ENCODE measurements at places on chromosomes 4 and X.

- DNase-seq = no peak
These were observed 16.9 kb downstream of the SSX5 start for GRCh38 chrX:48179691-48180090.

- DNase-seq = no peak
These were observed 10.5 kb downstream of the PTTG2 start for GRCh38 chr4:37970702-37971101.

DNA sequence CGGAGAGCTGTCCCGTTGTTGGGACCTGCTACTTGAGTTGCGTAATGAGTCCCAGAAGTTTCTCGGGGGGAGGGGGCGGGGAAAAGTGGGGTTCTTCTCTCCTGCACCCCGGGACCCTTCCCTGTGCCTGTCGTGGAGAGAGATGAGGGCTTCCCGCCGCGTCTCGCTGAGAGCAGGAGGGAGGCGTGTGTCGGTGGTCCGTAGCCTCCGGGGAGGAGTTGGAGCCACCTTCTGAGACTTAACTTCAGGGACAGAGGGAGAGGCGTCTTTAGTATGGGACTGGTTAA, 698 bp downstream of the AFF1 start:
- no peak for DNase-seq

DNA sequence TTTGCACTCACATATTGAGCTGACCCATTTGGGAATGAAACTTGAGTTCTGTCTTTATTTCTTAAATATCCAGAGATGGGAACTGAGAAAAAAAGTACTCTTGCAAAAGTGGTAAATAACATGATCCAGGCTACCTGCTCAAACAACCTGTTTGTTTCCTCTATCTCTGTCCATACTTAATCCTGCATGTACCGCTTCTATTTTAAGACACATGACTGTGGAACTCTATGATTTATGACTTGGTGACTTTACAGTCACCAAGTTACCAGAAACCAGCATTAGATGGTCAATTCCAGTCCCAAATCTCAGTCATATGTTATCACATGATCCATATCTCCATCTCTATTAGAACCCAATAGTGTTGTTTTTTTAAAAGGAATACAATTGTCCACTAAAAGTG, 606.7 kb downstream of the EPHA5 start:
- DNase-seq = no peak

GRCh38 chr4:42672359-42673081, 15.6 kb upstream of the ATP8A1 start:
- no peak for DNase-seq
